Fibroblast of mammary gland (primary cell): ENCODE measurements at places on chromosomes 1 and 21.

DNA sequence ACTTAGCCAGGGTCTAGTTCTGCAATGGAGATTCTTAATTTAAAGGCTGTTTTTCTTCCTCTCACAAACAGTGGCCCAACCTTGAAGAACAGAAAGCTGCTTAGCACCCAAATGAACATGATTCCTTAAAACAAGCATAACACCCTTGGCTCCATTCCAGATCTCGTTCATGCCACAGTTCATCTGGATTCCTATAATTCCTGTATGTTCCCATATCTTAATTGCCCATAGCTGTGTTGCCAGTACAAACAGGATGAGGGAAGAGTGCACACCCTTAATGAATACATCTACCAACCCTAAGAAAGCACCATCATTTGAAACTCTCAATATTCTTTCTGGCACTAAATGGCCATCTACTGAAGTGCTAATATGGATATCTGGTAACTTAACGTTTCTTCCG is 45.5 kb downstream of the TGFB2 start:
- no peak for DNase-seq

- no peak for DNase-seq
Observed at GRCh38 chr1:30198451-30198760, 525.0 kb downstream of the MATN1 start.

DNA sequence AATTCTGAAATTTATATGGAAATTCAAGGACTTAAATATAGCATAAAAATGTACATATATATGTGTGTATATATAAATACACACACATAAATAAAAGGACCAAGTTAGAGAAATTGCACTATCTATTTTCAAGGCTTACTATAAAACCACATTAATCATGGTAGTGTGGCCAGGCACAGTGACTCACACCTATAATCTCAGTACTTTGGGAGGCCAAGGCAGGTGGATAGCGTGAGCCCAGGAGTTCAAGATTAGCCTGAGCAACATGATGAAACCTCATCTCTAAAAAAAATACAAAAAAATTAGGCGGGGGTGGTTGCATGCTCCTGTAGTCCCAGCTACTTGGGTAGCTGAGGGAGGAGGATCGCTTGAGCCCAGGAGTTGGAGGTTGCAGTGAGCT is 171.4 kb upstream of the GORAB start:
- DNase-seq: no peak

GRCh38 chr1:167698313-167698712 is 23.5 kb upstream of the MPZL1 start:
- no peak for DNase-seq

- DNase-seq: no peak
Observed at GRCh38 chr1:155526356-155526755, 36.2 kb downstream of the ASH1L start.

DNA sequence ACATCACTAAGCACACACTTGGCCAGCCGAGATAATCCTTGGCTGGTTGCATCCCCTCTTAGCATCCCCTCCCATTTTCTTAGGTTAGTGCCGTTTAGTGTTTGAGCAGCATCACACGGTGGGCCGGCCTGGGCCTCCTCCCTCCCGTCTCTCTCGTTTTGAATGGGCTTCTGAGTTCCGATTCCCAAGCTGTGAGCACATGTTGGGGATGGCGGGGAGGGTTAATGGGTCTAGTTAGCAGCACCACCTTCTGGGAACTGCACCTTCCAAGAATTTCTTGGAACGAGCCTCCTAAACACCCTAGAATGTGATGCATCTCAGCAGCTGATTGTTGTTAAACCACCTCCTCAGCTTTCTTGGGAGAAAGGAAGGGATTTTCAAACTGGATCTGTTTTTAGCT is 73.3 kb downstream of the CNIH3 start:
- no peak for DNase-seq

DNA sequence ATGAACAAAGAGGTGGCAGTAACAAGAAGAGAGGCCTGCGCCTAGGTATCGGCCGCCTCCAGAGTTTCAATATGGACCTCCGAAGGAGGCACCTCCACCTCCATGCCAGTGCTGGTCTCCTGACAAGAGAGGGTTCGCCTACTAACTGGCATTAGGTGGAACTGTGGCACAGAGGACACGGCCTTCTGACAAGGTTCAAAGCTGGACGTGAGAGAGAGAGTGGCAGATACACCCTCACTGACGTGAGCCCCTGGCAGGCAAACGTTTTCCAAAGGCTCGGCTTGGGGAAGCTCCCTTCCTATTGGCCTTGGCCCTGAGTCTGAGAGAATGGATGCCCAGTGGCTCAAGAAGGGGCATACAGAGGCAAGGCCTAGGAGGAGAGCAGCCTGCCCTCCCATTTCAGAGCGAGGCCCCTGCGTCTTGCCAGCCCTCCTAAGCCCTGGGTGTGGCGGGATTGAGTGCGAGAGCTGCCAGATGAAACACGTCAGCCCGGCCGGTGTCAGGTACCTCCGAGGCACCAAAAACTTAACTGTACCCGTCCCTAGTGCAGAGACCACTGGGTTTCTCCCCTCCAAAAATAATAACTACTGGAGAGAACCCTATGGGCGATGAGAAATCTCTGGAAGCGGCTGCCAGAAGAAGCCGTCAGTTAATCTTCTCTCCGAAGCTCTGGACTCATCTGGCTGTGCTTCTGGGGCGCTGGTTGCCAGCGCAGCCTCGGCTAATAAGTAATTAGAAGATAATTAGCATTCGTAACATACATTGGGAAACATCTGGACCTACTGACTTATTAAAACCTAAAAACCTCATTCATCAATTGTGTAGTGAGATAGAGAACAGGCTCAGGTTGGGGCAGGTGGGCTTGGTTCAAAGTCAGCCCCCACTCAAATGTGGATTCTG is 283.6 kb downstream of the NPHP4 start:
- DNase-seq: no peak

GRCh38 chr1:174988539-174988938 is 11.2 kb upstream of the CACYBP start:
- DNase-seq: no peak

DNA sequence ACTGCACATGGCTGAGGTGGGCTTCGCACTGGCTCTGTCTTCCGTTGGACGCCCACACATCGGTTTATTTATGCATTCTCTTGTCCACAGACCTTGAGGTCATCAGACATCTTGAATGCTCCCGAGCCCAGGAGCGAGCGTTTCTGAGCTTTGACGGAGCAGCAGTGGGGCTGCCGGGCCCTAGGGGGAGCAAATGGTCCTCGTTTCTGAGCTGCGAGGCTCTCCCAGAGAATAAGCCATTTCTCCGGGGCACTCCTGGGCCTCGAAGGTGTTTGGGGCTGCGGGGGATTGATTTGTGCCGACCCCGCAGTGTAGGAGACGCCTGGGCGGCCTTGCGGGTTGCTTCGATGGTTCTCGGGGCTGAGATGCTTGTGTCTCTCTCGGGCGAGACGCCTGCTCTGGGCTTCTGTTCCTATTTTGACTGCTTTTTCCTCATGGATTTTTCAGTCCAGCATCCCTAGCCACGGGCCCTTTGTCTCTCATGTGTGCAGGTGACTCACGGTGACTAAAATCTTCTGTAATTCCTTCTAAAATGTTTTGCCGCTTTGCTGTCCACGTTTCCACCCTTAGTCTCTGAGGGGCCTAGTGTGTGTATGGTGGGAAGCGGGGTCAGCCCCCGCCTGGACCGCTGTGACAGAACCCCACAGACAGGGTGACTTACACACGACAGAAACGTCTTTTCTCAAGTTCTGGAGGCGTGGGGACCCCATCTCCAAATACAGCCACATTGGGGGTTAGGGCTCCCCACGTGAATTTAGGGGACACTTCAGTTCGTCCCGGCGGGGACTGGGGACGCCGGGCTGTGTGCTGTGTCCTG is 62.1 kb downstream of the FAAP20 start:
- DNase-seq: peak; percentile 86
